ENCODE measurements at places on chromosomes 6 and 20.

DNA sequence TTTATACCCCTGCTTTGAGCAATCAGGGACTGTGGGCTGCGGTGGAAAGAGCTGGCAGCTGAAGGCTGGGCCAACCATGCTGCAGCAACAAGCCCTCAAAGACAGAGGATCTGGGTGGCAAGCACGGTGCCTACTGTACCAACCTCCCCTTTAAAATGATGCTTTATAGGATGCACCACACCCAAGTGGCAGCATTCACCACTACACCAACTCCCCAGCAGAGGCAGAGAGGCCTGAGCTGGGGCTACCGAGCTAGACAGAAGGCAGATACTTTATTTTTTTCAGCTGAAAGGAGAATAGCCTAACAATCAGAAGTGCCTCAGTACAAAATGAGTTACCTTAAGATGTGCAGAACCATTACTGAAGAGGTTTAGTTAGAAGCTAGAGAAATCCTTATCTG lies 31.4 kb downstream of the KIF16B start:
- DNase-seq = no peak

- no peak for DNase-seq
Observed at GRCh38 chr6:93549868-93550267, 130.5 kb upstream of the EPHA7 start.

- no peak for DNase-seq
Observed at GRCh38 chr20:23441850-23442313, 2.4 kb downstream of the CSTL1 start.

DNA sequence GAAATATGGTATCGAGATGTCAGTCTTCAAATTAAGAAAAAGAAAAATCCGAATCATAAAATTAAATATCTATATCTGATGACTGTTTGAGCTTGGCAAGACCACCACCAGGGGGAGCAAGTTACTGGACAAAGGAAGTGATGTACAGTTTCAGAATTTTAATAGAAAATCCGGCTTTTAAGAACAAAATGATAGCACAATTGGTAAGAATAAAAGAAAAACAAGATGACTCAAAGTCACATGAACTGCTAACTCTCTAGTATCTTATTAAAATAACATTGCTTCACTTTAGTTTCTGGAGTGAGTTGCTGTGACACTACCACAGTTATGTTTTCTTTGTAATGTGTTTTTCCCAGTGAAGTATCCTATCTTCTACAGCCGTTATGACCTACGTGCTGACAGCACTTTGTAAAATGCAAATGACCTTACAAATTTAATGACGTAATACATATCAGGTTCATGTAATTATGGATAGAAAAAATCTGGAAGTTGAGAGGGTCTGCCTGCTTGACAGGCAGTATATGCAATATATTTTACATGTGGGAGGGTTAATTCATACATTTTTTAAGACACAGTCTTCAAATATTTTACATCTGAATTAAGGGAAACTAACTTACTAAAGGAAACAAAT lies 405.3 kb upstream of the HS3ST5 start:
- DNase-seq = no peak

DNA sequence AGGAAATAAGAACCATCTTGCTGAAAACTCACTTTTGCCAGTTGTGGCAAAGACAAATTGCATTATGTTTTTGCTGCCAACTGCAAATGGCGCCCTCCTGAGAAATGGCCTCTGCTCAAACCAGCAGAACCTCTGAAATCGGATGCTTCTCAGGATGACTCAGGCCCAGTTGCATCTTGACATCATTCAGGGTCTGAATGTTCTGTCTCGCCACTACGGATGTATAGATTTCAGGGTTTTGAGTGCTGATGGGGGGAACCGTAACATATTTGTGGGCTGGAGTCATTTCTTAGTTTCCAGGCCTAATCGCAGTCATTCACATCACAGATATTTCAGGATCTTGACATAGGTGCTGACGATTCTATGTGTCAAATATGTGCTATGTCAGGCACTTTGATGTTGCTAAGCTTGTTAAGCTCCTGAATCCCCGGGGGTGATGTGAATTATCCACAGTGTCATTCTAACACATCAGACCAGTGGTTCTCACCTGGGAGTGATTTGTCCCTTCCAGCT lies 207.1 kb downstream of the NFATC2 start:
- no peak for DNase-seq

GRCh38 chr6:124962639-124963415 lies 590 bp downstream of the RNF217 start:
- DNase-seq = no peak

GRCh38 chr6:7243179-7243981 lies 69.6 kb downstream of the SSR1 start:
- DNase-seq = peak; percentile 21

DNA sequence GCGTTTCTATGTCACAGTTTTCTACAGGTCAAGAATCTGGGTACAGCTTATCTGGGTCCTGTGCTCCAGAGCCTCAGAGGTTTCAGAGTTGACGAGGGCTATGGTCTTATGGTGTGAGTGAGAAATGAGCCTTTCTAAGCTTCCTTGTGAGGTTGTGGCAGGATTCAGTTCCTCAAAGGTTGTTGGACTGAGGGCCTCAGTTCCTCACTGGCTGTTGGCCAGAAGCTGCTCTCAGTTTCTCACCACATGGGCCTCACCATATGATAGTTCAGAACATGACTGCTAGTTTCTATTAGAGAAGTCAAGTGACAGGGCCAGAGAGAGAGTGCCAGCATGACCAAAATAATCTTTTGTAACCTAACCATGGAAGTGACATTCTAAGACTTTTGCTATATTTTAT lies 96.1 kb downstream of the NUS1 start:
- DNase-seq = no peak

GRCh38 chr20:58987790-58988564 lies 6.9 kb downstream of the NELFCD start:
- no peak for DNase-seq

GRCh38 chr20:37807471-37808232 lies 95.3 kb upstream of the VSTM2L start:
- no peak for DNase-seq

GRCh38 chr6:163126741-163127140 lies 287.8 kb upstream of the QKI start:
- DNase-seq = no peak

DNA sequence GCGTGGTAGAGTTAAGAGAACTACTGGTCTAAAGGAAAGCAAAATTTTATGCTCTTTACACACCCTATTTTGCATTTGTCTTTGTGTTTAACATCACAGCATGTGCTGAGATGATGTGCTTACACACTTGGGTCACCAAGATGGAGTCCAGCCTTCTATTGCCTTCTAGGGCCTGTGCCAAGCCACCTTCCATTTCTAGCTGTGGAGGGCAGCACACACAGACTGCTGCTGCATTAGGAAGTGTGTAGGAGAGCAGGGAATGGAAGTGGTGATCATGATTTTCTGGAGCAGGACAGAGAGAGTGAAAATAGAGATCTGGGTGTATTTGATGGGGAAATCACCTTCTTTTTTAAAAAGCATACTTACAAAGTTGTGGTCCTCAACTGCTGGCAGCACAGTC lies 191.6 kb downstream of the SOX4 start:
- DNase-seq = no peak

DNA sequence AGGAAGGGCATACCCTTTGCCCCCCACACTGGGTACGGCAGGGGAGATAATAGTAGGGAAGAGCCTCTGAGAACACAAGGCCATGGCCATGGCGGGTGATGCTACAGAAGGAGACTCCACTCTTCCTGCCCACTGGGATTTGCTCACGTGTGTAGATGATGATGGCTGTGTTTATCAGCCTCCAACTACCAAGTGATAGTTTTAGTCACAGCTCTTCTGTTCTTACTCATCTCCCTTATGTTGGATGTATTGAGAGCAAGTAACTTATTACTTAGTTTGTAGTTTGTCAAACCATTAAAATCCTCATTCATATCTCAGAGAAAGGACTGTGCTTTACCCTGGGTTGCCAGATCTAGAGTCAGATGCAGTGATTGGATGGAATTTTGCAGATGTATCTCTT lies 66.0 kb downstream of the CDH26 start:
- DNase-seq = no peak

- DNase-seq = no peak
Observed at GRCh38 chr6:84635081-84635761, 129.2 kb downstream of the TBX18 start.

DNA sequence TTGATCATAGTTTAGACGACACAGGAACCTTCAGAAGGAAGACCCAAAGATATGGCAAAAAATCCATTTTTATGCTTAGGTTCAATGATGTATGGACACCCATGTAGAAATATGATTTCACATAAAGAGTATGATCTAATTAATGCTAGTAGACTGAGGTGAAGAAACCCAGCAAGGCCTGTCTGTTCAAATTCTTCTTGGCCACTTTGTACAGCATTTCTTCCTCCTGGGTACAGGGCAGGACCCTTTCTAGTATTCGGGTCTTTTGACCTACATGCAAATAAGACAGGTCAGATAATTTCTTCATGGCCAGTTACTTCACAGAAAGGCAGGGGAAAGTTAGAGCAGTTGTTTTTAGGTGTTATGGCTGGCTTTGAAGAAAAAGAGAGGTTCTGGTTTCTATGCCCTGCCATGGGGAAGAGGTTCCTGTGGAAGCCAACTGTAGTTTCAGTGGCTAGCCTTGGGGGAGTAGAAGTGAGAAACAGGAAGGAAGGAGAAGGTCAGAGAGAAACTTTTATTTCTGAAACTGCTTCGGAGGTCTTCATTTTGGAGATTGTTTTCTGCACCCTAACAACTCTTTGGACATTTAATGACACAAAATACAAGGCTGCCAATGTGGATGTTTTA lies 208.3 kb downstream of the PTPRK start:
- DNase-seq = no peak

GRCh38 chr6:166726201-166726600 lies 99.2 kb upstream of the RPS6KA2 start:
- DNase-seq = no peak

- DNase-seq = peak; percentile 17
Observed at GRCh38 chr20:3115190-3116107, 30.9 kb upstream of the AVP start.

DNA sequence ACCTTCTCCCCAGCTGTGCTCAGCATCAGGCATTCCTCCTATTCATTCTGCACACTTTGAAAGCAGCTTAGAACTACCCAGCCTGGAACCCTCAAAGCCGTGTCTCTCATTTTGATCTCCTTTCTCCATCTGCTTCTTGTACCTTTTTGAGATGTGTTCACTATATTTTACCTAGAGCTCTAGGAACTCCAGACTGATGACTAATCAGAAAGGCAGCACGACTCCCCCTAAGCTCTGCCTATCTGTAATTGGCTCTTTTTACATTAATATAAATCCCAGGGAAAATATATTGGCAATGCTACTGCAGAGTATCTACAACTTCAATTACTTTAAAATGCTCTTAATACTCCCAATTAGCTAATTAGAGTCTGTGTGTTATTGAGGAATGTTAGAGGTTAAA lies 671.5 kb downstream of the CBLN4 start:
- no peak for DNase-seq

DNA sequence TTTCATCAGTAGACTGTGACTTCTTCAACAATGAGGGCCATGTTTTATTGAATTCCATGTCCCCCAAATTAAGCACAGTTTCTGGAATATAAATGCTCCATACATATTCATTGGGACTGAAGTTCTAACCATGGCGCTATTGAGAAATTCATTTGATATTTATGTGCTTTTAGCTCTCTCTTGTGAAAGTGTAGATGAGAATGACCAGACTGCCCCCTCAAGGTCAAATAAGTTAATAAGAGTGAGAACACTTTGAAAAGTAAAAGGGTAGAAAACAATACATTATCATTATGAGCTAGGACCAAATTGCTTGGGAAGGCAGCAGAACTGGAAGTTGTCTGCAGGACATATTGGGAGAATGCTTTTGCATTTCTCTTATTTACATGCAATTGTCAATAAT lies 597.9 kb downstream of the EPM2A start:
- DNase-seq = no peak

DNA sequence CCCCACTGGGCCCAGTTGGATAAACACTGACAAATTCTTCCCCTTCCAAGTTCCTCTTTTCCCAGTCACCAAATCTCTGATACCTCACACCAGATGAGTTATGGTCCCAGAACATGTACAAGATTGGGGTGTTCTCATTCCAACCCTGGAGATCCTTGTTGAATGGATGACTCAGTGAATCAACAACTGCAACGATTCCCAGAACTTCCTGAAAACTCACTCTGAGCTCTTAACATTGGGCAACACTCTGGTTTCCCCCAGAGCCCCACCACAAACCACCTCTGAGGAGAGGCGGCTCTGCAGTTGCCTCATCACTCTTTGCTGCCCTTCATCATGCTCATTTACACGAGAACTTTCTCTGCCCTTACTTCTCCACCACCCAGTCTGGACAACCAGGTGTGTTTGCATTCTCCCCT lies 115.2 kb downstream of the MRPL14 start:
- DNase-seq = no peak

- no peak for DNase-seq
Observed at GRCh38 chr6:100057941-100058340, 63.9 kb upstream of the MCHR2 start.

- DNase-seq = no peak
Observed at GRCh38 chr6:168165373-168165772, 86.4 kb upstream of the FRMD1 start.

DNA sequence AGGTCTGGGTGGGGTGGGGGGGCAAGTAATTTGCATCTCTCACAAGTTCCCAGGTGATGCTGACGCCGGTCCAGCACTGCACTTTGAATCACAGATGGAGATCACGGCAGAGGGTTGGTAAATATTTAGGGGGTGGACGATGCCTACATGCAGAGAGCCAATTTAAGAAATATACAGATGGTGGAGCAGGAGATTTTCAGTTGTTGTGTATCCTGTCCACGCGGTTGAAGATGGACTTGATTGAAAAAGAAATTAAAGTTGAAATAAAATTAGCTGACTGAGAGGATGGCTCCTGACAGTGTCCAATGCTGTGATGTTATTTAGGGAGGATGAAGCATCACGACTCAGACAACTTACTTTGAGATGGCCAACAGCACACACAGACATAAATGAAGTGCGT lies 74.6 kb downstream of the PHACTR3 start:
- DNase-seq = no peak

- DNase-seq = no peak
Observed at GRCh38 chr6:70629929-70630328, 37.8 kb upstream of the SMAP1 start.

DNA sequence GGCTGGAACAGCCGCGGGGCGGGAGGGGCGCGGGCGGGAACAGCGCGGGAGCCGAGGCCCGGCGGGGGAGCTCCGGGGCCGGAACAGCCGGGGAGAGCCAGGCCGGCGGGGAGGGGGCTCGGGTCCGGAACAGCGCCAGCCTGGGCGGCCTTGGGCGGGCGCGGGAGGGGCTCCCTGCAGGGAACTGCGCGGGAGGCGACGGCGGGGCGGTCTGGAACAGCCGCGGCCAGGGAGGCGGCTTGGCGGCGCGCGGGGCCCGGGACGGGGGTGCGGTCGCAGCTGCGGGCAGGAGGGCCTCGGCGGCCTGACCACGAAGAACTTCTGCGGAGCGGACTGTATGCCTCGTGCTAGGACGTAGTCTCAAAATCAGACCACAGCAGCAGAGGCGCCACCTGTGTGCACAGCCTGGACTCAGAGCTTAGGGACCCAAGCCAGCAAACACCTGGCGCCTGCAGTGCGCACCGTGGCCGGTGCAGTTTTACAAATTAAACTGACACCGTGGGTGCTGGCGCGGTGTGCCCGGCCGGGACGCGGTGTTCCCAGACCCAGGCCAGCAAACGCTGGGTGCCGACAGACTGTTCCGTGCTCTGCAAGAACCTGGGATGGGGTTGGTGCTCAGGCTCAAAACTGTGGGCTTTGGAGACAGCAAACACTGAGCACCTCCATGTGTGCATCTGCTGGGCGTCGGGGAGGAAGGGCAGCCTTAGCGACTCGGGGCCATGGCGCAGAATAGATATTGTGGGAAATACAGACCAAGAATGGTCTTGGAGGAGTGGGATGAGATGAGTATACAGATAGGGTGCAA lies 572 bp downstream of the ZNF341 start:
- DNase-seq = no peak

- peak; percentile 67 for DNase-seq
Observed at GRCh38 chr6:26020329-26021000, 57.9 kb downstream of the TRIM38 start.

Data from T-cell (primary cell).